ENCODE measurements at places on chromosomes 11 and 22.

DNA sequence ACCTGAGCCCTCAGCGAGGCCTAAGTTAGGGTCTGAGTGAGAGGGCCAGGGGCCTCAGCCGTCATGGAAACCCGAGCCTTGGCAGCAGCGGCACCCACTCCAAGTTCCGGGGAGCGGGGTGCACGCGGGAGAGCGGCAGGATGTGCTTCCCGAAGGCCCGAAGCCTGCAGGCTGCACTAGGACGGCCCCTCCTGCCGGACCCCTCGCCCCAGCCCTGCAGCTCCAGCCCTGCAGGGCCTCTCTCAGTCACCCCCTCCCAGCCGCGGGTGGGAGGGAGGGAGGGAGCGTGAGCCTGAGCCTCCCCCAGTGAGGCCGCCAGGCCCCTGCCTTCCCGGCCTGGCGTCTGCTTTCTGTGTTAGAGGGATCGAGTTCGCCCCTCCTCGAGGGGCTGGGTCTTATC, 22.6 kb downstream of the MRPL23 start:
- no peak for DNase-seq

GRCh38 chr11:66072081-66072480, 2.0 kb downstream of the PACS1 start:
- no peak for DNase-seq

DNA sequence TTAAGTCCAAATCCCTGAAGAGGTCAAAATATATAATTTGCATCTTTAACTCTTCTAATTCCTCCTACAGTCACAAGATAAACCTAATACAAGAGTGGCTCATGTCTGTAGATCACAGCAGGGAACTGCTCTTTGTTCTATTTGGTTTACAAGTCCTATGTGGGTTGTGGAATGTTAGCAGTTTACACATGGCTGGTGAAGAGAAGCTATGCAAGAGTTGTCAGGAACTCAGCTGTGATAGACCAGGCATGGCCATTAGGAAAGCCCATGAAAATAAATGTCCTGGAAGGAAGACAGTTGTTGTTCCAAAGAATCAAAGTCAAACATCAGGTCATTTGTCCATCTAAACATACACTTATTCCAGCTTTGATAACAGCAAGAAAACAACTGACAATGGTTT, 312.4 kb upstream of the PITPNB start:
- DNase-seq, result no peak

- DNase-seq, result no peak
These were observed 44.6 kb upstream of the KLHL35 start for GRCh38 chr11:75477614-75477935.

- no peak for DNase-seq
These were observed 303.0 kb upstream of the PITPNB start for GRCh38 chr22:28222052-28222451.

- no peak for DNase-seq
These were observed 595 bp downstream of the SYVN1 start for GRCh38 chr11:65133724-65134123.

GRCh38 chr11:19281041-19281440, 40.3 kb upstream of the E2F8 start:
- DNase-seq, result no peak

DNA sequence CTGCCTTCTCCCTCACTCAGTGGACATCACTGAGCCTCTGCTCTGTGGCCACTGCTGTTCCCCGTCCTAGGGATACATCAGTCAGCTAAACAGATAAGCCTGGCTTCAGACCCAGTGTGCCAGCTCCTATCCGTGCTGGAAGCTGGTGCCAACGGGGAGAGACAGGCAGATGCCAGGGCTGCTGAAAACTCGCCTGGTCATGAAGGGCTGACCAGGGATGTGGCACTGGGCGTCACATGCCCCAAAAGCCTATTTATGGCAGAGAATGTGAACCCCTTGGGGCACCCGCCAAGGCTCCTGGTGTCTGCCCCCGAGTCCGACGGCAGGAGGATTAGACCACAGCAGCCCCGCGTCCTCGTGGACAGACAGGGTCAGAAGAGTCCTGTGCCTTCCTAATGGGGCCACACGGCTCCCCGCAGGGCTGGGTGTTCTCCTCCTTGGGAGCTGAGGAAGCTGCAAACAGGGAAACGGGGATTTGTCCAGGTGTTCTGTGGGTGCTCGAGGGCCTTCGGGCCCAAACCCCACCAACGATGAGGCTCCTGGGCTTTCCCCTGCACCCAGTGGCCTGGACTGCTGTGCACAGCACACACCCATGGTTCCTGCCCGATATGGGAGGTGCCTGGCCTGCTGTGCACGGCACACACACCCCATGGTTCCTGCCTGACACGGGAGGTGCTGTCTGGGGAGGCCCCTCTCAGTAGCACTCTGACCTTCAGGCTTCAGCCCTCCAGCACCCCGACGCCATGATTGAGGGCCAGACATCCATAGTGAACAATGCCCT, 19.9 kb downstream of the ANO1 start:
- DNase-seq, result no peak

GRCh38 chr22:26597026-26597425, 7.1 kb upstream of the TPST2 start:
- DNase-seq, result no peak

GRCh38 chr11:46369458-46370152, 11.9 kb upstream of the MDK start:
- DNase-seq, result no peak

DNA sequence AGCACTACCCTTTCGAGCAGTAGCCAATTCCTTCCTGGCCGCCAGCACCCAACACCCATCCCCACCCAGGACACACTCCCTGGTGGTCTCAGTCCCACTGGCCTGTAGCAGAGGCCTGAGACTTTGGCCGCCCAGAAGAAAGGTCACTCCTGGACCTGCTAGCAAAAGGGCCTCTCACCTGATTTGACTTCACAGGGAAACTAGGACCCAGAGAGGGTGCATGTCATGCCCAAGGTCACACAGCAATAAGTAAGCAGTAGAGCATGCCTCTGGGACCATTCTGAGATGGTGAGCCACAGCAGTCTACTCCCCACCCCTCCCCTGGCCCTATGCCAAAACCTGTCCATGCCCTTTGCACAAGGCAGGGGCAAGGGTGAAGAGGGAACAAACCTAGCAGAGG, 7.3 kb downstream of the ARRB1 start:
- DNase-seq, result no peak
